GOT3 (cell line): ENCODE measurements at places on chromosomes 2 and 18.
A peak's percentile ranks its signal among the peaks of the same experiment; 100 is the strongest.

DNA sequence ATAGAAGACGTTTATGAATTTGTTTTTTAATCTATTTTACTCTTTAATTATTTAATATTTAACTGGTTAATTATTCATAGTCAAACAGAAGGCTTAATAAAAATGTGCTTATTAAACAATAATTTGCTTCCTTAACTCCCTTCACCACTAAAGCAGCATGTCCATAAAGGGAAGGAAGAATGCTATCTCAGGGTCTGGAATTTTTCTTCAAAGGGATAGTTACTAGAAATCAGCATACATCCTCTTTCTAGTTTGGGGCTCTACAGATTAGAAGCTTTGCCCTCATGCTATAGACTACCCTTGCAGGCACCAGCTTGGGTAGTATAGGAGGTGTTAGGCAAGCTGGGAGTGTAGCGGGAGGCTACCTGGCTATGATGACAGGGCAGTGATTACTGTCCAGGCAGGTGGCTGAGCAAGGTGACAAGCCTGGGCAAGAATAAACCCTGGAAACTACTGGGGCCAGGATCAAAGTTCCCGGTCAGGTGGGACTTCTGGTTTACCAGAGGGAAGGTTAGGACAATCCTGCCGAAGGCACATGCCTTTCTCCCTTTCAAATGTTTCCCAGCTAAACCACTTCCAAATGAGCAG, 276.0 kb upstream of the REV1 start:
- DNase-seq: no peak

DNA sequence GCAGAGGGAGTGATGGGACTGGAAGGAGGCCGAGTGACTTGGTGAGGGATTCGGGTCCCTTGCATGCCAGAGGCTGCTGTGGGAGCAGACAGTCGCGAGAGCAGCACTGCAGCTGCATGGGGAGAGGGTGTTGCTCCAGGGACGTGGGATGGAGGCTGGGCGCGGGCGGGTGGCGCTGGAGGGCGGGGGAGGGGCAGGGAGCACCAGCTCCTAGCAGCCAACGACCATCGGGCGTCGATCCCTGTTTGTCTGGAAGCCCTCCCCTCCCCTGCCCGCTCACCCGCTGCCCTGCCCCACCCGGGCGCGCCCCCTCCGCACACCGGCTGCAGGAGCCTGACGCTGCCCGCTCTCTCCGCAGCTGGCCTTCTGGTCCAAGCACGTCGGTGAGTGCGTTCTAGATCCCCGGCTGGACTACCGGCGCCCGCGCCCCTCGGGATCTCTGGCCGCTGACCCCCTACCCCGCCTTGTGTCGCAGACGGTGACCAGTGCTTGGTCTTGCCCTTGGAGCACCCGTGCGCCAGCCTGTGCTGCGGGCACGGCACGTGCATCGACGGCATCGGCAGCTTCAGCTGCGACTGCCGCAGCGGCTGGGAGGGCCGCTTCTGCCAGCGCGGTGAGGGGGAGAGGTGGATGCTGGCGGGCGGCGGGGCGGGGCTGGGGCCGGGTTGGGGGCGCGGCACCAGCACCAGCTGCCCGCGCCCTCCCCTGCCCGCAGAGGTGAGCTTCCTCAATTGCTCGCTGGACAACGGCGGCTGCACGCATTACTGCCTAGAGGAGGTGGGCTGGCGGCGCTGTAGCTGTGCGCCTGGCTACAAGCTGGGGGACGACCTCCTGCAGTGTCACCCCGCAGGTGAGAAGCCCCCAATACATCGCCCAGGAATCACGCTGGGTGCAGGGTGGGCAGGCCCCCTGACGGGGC, 4.6 kb downstream of the PROC start:
- no peak for DNase-seq

GRCh38 chr2:30216157-30216556, 15.2 kb upstream of the LBH start:
- DNase-seq: no peak

DNA sequence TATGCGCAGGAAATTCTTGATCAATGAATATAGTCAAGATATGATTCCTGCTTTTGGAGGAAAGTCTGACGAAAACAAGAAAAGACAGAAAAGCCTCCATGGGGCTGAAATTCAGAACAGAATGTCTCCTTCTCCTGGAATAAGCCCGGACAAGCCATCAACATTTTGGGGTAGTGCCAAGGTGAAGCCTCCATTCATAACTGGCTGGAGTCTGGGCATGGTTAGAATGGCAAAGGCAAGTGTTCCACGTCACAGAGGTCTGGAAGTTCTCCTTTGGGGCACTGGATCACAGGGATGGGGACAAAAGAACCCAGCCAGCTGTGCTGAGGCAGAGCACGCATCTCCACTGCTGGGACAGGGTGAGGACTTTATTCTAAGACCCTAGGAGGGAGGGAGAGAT, 505.7 kb downstream of the CMPK2 start:
- no peak for DNase-seq

- DNase-seq: no peak
Observed at GRCh38 chr2:24659862-24660261, 133.3 kb downstream of the PTRHD1 start.

GRCh38 chr2:36469710-36470109, 114.1 kb downstream of the CRIM1 start:
- DNase-seq: no peak

- DNase-seq: no peak
Observed at GRCh38 chr2:177289824-177290628, 25.5 kb upstream of the NFE2L2 start.

- DNase-seq: peak; percentile 4
Observed at GRCh38 chr2:19632403-19632991, 269.3 kb downstream of the TTC32 start.

- no peak for DNase-seq
Observed at GRCh38 chr2:143940720-143941119, 579.2 kb downstream of the ZEB2 start.

- no peak for DNase-seq
Observed at GRCh38 chr18:13616041-13616440, 110.3 kb downstream of the FAM210A start.

GRCh38 chr2:96952976-96953610, 33.3 kb downstream of the FAM178B start:
- no peak for DNase-seq

DNA sequence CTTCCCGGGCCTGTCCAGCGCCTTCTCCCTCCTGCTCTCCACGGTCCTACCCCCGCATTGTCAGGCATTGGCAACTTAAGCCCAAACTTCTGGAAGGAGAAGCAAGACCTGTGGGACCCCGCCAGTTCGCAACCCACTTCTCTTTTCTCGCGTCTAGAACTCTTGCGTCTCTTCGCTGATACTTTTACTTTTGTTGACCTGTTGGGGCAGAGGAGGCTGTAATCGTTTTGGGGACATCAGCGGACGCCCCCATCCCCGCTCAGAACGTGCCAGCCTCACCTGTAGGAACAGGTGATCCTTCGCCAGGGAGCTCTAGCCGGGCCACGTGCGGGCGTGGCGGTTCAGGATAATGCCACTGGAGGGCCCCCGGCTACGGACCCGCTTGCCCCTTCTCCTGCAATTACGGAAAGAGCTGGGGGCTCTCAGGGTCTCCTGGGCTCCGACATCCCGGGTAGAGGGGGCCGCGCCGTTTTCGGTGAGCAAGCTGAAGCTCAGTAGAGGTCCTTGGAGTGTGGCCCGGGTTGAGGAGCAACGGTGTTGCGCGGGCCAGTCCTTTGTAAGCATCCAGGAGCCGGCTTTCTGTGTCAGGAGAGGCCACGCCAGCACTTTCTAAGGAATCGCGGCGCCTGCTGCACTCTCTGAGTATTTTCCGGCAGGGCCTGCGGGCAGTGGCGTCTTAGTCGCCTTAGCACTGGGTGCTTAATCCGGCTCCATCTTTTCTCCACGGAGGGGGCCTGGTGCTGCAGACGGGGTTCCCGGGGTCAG, 1.6 kb downstream of the MTCL1 start:
- no peak for DNase-seq

DNA sequence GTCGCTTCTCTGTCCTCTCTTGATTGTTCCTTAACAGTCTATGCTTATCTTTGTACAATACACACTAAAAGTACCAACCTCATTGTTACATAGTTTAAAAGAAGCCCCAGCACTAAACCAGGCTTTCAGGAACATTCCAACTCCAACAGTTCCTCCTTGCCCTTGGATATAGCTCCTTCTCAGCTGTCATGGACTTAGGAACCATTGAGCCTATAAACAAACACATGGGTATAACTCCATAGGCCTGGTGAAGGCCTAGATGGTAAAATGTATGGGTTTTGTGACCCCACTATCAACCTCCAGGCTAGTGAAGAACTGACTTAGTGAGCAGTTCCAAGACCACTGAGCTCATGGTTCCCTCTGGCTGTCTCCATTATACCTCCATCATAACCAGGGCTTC, 74.8 kb upstream of the SLC39A10 start:
- DNase-seq: no peak

DNA sequence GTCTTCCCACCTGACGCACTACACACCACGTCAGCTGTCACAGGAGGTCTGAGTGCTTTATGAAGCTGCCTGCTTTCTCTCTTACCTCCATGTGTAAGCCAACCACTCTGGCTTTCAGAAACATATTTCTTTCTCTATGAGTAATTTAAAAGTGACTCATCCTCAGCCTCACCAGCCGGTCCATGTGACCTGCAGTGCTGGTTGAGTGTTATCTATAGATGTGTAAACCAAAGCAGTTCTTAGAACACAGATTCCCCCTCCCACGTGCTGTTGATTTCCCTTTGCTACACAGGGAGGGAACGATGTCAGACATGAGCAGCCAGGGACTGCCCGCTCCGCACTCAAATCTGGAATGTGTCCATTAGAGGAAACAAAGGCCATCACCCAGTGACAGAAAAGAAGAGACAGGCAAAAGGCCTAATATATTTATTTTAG, 157.8 kb downstream of the BCL2 start:
- no peak for DNase-seq

DNA sequence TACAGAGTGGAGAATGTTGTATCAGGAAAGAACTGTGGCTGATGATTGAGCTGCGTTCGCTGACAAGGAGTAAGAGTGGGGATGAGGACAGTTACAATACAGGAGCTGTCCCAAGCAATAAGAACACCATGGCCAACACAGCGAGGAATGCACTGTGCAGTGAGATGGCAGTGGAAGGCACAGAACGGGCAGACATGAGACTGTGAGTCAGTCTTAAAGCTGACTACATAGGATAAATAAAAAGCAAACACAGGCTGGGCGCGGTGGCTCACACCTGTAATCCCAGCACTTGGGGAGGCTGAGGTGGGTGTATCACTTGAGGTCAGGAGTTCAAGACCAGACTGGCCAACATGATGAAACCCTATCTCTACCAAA, 89.8 kb downstream of the CABYR start:
- DNase-seq: no peak

- DNase-seq: no peak
Observed at GRCh38 chr2:36820942-36821605, 124.6 kb downstream of the VIT start.

DNA sequence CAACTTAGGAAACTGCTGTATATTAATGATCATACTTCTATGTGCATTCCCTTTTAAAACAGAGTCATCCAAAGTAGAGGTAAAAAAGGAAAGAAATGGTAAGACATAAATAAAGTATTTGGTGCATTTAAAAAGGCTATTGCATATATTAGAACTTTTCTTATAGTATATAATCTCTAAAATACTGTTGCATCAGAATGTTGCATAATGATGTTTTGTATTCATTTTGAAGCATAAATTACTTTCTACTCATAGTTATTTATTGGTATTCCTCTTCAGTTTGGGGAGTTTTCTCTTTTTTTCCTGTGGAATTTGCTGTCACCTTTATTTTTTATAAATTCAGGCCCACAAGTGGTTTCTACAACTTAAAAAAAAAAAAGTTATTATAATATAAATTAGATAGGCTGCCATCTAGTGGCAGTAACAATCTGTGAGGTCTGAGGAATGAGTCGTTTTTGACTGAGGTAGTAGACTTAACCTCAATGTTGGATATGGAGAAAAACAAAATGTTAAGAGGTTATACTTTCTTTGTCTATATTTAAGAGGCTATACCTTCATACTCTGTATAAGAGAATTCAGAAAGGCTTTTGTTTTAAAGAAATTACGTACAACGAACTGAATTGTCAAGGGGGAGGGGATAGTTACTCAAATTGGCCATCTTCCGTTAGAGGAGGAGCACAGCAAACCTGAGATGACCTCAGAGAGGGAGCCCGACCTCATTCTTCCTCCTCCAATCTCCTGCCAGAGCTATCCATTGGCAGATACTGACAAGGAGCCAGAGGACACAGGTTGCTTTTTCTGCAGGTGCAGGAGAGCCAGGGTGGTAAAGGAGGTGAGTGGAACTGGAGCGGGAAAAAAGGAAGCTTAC, 23.8 kb downstream of the ANKAR start:
- DNase-seq: no peak

GRCh38 chr18:41170346-41170745, 784.7 kb upstream of the PIK3C3 start:
- DNase-seq: no peak

DNA sequence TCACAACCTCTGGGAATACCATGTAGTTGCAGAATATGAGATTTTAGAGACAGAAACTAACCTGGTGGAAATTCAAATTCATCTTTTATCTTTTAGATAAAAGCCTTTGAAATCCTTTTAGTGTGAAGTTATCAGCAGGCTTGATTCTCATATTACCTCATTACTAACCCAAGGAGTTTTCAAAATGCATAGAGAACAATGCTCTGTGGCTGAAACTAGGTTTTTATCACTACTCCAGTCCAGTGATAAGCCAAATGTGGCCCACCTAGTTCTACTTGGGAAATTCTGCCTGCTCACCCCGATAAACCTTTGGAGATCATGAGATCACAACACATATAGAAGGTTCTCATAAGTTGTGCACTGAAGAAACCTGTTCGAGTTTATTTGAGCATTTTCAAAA, 121.7 kb downstream of the MMADHC start:
- no peak for DNase-seq
